D341Med (cell line): ENCODE measurements at places on chromosomes 13 and 19.

DNA sequence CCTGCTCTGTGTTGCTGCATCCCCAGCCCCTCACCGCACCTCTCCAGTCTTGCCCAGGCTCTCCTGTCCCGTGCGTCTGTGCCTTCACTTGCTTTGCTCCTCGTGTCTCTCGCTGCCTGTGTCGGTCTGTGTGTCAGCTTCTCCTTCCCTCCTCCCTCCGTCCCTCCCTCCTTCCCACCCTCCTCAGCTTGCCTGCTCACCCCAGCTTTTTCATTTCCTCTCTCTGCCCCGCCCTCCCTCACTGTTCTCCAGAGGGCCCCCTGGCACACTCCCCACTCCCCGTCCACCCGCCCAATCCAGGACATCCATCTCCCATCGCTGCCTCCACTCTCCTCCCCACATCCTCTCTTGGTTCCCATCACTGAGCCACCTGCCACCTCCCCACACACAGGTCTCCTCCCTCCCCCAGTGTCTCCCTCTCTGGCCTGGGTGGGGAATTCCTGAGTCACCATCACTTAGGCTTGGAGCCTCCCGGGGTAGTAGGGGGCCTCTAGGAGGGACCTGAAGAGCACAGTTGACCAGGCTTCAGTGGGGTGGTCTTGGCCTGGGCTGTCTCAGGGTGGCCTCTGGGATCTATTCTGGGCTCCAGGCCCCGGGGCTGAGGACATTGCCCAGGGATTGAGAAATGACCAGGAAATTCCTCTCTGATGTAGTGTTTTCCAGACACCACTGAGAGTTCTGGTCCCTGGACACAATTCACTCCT lies at the start of gene PTGIR:
Gene PTGIR, minus strand, starts transcription at position 132 of the 704 bp plus-strand sequence. CDS start 864 bp downstream, outside the sequence.
- no peak for DNase-seq

- no peak for DNase-seq
Measured at GRCh38 chr13:54852831-54853230, 1824.2 kb downstream of the OLFM4 start.

GRCh38 chr19:29131456-29131855 lies 81.5 kb downstream of the UQCRFS1 start:
- no peak for DNase-seq

GRCh38 chr13:20160306-20161274 lies at the start of gene GJA3:
Gene GJA3, minus strand, starts transcription at chr13:20161052. Its CDS starts 17,764 bp downstream, at chr13:20143288.
- DNase-seq, result peak; percentile 70

- DNase-seq, result no peak
Measured at GRCh38 chr19:11581740-11582139, 4.3 kb upstream of the ACP5 start.

- no peak for DNase-seq
Measured at GRCh38 chr13:39748961-39749360, 93.5 kb downstream of the COG6 start.

- DNase-seq, result no peak
Measured at GRCh38 chr13:65292488-65292901, 1937.6 kb downstream of the PCDH9 start.

DNA sequence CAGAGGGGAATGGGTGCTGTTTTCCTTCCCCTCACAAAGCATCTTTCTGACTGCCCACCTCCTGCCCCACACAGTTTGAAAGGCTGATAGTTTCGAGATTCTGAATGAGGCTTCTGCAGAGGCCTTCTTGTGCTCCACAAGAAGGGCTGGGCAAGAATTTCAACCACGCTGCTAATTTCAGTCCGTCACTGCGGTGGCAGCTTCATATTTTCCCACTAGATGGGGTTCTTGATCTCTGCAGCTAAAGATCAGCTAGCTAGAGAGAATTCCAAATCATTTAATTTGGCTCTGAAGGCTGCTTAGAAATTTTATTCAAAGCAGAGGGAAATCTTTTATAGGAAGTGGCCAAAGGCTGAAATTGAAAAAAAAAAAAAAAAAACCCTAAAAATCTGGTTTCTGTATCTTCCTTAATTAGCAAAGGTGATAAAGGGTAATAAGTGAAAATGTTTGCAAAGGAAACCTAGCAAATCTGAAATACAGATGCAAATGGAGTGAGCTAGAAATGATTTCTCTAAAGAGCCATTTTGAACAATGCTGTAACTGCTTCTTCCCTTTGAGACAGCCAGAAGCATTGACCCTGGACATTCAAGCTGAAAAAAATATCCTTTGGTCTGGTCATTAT lies 38.0 kb upstream of the C13orf42 start:
- peak; percentile 69 for DNase-seq

DNA sequence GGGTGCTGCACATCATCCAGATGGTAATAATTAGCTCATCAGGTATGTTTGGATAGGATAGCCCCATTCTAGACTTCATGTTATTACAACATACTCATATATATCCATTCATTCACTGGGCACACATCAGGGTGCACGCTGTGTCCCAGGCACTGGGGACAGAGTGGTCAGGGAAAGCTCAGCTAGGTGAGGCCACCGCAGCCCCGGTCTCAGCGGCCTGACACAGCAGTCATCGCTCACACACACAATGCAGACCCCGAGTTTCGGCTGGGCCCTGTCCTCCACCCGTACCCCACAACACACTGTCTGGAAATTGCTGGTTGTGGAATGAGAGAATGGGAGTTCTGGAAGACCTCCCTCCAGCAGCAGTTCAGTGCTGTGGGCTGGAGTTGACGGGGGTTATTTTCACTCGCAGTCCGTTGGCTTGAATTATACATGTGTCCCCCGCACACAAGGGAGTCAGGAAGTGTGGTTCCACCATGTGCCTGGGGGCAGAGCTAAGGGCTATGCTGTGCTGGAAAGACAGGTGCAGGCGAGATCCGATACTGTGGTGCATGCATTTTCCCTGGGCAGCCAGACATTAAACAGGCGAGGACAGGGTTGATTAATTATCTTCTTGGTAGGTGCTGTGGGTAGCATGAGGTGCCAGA lies 257.6 kb downstream of the TEX29 start:
- no peak for DNase-seq

DNA sequence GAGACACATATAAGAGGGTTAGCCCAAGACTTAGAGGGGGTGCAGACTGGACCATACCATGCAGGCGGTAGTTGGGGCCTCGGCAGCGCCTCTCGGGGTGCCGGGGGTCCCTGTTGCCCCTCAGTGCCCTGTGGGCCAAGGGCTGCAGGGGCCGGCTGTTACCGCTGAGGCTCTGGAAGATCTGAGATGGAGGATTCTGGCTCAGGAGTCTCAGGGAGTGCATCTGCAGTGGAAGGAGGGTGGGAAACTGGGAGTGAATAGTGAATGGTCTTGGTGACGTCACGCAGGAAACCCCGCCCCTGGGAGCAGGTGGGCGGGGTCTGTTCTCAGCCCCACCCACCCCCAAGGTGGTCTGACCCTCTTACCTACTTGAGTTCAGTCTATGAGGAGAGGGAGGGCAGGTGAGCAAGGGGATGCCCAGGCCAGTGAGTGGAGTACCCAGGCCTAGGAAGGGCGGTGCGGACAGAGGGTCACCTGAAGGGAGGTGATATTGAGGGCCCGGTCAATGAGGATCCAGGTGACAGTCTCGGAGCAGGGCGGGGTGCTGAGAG lies 1.7 kb upstream of the DBP start:
- no peak for DNase-seq

- no peak for DNase-seq
Measured at GRCh38 chr13:42893214-42893671, 98.8 kb downstream of the EPSTI1 start.

DNA sequence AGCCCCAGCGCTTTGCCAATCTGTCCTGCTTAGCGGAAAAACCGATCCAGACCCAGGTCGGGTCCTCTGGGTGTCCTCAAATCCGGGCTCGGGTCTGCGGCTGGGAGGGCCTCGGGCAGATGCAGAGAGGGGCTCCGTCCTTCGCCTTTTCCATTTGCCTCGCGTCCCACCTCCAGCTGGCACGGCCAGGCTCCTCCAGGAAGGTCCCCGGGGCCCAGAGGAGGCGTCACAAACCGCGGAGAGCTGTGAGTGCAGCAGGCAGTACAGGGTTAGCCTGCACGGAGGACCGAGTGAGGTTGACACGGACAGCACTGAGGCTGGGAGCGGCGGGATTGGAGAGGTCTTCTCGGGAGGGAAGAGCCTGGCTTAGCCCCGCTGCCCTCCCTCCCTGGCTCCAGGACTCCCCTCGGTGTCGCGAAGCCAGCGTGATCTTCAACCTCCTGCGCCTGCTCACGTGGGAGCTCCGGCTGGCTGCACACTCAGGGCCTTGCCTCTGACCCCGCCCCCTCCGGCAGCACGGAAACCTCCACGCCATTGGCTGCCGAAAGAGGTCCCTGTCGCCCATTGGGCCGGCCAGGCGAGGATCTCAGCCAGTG lies 2.8 kb upstream of the IFNL2 start:
- no peak for DNase-seq

- no peak for DNase-seq
Measured at GRCh38 chr13:59856281-59856810, 307.4 kb downstream of the DIAPH3 start.
